Kidney tubule cell (primary cell): ENCODE measurements at places on chromosomes 11 and 22.
A peak's percentile ranks its signal among the peaks of the same experiment; 100 is the strongest.

GRCh38 chr11:107818491-107818890 is 40.1 kb downstream of the SLC35F2 start:
- no peak for DNase-seq

DNA sequence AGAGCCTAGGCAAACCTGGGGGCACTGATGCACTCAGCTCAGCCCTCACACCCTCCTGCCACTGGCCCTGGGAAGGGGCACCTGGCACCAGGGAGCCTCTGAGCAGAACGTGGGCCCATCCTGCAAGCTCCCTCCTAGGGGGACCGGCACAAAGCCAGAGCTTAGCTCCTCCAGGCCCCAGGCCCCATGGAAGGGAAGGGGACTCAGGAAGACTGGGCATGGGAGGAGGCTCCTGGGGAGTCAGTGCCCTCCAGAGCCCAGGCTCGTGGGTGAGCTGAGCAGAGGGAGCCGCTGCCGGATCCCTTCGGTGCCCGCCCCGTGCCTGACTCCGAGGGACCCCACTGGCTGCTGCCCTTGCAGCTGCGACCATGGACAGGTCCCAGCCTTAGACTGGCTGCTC is 28.5 kb downstream of the ADA2 start:
- DNase-seq: no peak

DNA sequence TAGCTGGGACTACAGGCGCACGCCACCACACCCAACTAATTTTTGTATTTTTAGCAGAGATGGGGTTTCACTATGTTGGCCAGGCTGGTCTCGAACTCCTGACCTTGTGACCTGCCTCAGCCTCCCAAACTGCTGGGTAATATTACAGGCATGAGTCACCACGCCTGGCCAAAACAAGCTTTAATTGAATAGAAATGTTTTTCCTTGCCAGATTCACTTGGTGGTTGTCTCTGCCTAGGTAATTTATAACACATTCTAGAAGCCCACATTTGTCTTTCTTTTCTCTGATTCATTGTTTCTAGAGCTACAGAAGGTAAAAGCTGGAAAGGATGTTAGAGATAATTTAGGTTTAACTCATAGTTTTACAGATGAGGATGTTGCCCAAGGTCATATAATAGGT is 41.3 kb downstream of the CECR2 start:
- DNase-seq: no peak

DNA sequence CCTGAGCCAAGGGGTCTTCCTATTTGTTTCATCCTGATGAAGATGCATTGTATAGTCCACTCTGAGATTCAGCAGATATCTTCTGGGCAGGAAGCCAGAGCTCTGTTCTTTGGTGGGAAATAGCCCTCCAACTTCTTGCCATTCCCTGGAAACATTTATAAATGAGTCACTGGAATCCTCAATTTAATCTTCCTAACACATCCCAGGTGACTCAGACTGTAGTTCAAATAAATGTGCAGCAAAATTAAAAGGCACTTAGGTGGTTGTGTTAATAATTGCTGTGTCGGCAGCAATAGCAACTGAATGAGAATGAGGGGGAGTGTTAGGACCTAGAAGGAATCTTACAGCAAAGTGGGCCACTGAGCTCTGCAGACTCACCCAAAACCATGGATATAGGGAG is 108.6 kb downstream of the INSC start:
- peak; percentile 74 for DNase-seq

DNA sequence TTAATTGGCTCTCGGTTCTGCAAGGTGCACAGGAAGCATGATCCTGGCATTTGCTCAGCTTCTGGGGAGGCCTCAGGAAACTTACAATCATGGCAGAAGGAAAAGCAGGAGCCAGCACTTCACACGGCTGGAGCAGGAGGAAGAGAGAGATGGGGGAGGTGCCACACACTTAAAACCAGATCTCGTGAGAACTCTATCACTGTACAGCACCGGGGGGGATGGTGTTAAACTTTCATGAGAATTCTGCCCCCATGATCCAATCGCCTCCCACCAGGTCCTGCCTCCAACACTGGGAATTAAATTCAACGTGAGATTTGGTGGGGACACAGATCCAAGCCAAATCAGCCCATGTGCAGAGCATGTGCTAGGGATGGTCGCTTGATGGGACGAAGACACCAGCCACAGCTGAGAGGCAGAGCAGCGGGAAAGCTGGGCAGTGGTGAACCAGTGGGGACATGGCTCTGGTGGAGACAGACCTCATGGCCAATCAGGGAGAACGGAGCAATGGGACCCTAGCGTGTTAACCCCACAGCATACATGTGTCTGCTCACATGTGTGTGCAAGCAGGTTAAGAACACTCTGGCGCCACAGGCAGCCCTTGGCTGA is 6.2 kb downstream of the TANGO2 start:
- DNase-seq: no peak

GRCh38 chr11:113675003-113675561 is 31.0 kb downstream of the TMPRSS5 start:
- peak; percentile 89 for DNase-seq

- peak; percentile 33 for DNase-seq
Measured at GRCh38 chr11:45333001-45333971, 47.1 kb upstream of the SYT13 start.

DNA sequence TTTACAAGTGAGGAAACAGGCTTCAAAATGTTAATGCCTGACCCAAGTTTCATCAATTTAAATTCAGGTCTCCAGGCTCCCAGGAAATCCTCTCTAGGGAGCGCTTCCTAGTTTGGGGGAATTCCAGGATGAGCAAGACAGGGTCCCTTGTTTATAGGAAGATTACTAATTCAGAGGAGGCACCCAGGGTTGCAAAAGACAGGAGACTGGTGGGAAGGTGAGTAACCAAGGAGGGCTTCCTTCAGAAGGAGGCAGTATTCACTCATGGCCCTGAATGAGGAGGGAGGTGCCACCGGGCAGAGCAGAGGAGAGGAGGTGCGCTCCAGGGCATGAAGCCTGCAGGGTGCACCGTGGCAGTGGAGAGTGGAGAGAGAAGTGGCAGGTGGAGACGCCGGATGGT is 1.6 kb downstream of the TMEM132A start:
- DNase-seq: peak; percentile 97

- peak; percentile 77 for DNase-seq
Measured at GRCh38 chr11:64268893-64269539, 15.4 kb downstream of the BAD start.

DNA sequence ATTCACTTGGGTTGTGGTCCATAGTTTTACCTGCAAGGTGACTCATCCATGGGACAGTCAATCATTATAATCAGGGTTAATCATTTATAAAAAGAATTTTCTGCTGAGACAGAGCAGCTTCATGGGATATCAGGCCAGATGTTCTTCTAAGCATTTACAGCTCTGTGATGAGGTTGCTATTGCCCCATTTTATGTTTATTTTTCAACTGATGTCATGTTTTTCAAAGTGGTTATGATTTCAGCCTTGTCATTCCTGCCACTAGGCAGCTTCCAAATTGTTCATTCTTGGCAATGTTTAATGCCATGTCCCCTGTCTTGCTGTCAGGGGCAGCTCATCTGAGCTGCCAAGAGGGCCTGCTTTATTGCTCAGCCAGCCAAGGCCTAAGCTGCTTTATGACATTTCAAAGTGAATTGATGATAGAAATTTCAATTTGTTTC is 35.9 kb upstream of the ZBED5 start:
- DNase-seq: peak; percentile 90

GRCh38 chr11:64318766-64319761 is 1.1 kb downstream of the PRDX5 start:
- DNase-seq: no peak

DNA sequence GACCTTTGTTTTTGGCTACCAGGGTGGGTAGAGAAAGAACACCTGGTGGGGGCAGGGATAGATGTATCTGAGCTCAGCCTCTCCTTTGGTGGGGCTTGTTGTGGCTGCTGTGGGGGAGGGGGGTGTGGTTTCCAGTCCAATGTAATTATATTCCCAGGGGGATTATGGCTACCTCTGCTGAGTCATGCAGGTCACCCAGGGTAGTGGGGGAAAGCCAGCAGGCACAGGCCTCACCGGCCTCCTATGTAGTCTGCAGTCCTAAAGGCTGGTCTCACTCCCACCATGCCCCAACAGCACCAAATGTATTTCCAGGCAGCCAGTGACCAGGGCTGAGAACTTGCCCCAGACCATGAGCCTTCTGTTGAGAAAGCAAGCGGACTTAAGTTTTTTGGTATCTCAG is 119.6 kb downstream of the DYNC2H1 start:
- no peak for DNase-seq

- no peak for DNase-seq
Measured at GRCh38 chr22:35591714-35592417, 25.3 kb downstream of the MB start.

DNA sequence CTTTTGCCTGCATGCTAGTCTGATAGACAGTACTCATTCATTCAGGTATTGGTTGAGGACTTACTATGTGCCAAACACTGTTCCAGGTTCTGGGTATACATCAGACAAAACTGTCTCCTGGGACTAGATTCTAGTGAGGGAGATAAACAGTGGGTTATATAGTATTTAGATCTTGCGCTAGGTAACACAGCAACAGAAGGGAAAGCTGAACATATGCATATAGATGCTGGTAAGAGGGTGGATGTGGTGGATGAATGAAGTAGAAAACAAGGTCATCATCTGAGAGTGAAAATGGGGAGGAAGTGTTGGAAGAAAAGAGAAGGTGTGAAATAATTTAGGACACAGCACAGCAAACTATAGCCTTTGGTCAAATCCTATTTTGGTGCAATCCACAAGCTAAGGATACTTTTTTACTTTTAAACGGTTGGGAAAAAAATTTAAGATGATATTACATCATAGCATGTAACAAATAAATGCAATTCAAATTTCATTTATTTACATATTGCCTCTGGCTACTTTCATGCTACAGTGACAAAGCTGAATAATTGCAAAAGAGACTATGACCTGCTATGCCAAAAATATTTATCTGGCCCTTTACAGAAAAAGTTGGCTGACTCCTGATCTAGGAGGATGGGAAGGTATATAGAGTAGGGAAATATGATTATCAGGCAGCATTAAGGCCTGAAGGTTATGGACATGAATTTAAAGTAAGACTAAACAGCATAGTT is 7.1 kb upstream of the TMEM9B start:
- no peak for DNase-seq

- DNase-seq: no peak
Measured at GRCh38 chr22:39223091-39223710, 21.6 kb downstream of the PDGFB start.

DNA sequence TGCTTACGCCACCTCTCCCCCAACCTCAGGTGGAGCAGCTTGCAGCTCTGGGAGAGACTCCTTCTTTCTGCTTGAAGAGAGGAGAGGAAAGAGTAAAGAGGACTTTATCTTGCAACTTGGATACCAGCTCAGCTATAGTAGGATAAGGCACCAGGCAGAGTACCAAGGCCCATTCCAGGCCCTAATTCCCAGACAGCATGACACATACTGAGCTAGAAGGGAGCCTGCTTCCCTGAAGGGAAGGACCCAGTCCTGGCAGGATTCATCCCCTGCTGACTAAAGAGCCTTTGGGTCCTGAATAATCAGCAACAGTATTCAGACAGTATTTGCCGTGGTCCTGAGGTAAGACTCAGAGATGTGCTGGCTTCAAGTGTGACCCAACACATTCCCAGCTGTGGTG is 41.4 kb downstream of the PPME1 start:
- DNase-seq: no peak

GRCh38 chr11:67265633-67266448 is 432 bp upstream of the GRK2 start:
- DNase-seq: peak; percentile 76

- DNase-seq: peak; percentile 29
Measured at GRCh38 chr11:65764434-65764833, 16.3 kb downstream of the AP5B1 start.

DNA sequence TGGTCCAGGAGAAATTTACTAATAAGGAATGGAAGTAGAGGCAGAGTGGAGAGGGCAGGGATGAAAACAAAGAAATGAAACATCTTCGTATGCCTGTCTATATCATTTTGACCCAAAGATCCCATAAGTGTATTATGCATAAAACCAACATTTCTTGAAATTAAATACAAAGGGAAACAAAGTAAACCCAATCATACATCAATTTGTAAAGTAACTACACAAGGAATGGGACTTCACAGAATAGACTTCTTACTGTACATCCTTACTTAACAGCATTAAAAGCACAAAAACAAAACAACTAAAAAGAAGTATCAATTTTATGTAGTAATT is 253.6 kb upstream of the CCDC179 start:
- DNase-seq: no peak
